ENCODE measurements at places on chromosomes 4 and X. TPM values are rescaled to one million over a fixed set of nuclear protein-coding genes. Genes with fewer than 3 reads are reported as not detected.

- DNase-seq: no peak
Measured at GRCh38 chr4:25986807-25987206, 72.8 kb downstream of the SMIM20 start.

DNA sequence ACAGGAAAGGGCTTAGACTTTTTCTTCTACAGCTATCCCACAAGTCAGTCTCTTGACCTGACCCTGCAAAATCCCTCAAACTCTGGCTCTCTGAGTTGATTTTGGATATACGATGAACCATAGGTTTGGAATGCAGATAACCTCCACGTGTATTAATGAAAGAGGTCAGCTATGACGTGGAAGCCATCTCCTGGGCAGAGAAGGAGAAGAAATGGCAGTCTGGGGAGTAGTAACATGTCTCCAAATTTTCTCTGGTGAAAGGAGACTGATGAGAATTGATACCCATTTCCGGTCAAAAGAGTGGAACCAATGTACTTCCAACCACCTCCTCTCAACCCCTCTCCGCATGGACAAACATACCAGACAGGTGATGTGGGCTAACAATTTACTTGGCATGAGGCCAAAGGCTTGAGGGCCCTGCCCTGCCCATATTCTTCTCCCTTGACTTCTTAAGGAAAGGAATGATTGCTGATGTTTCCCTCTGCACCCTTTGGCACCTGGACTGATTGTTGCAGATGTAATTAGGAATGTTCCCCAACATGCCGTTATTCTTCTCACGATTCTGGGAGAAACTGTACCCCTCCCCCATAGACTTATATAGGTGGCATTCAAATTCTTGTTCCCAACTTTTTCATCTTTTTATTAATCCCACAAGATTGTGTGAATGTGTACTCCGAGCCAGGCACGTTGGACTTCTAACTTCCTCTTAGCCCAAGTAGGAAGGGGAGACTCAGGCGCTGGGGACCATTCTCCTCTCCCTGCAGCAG is 580 bp upstream of the PLS3 start:
- no peak for DNase-seq

- DNase-seq: no peak
Measured at GRCh38 chr4:176579226-176579625, 213.5 kb downstream of the VEGFC start.

- DNase-seq: no peak
Measured at GRCh38 chr4:51901363-51901762, 58.4 kb downstream of the DCUN1D4 start.

DNA sequence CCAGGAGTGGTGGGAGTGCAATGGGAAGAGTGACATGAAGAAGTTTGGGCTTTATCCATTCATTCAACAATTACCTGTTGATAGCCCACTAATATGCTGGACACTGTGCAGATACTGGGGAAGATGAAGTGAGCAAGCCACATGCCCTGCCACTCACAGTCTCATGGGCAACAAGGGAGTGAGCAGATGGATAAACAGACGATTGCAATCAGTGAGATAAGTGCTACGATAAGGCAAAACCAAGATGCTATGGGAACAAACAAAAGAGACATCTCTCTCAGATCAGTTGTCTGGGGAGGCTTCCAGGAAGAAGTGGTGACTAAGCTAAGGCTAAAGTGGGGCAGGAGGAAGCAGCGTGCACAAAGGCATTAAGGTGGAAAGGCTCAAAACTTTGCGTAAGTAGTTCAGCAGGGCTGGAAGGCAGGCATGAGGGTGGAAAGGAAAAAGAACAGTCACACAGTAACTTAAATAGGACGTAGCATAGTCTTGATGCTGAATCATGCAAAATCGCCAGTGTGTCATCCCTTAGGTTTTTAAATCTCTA is 31.7 kb downstream of the GAB3 start:
- peak; percentile 82 for DNase-seq

The CXCL10 gene
- 4.3 TPM for total RNA-seq
